ENCODE measurements at places on chromosomes 5 and 9.

DNA sequence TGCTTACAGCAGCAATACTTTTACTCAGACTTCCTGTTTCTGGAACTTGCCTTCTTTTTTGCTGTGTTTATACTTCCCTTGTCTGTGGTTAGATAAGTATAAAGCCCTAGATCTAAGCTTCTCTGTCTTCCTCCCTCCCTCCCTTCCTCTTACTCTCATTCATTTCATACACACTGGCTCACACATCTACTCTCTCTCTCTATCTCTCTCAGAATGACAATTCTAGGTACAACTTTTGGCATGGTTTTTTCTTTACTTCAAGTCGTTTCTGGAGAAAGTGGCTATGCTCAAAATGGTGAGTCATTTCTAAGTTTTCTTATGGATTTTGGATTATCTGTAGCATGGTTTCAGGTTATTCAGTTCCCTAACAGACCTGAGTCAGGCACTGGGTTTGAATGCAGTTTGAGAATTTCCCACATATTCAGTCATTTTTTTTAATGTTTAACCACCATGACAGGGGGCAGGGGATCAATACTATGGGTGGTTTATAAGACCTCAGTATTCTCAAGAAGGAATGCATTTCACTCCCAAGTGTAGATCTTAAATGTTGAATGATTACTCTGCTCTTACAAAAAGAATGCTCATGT is at the start of gene IL7R:
Gene IL7R (plus strand): TSS at position 127 of the 587 bp plus-strand sequence. CDS start 87 bp downstream, at position 214.
- DNase-seq: no peak

DNA sequence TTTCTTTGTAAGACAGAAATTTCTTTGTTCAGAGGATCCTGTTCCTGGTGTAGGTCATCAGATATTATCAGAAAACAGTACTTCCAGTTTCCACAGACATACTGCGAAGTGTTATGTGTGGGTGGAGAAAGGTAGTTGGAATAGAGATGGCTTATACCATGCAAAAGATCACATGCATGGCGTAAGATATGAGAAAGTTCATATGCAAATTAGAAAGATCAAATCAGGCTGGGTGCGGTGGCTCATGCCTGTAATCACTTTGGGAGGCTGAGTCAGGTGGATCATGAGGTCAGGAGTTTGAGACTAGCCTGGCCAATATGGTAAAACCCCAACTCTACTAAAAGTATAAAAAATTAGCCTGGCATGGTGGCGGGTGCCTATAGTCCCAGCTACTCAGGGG is 65.2 kb upstream of the GLIS3 start:
- DNase-seq: no peak

GRCh38 chr5:61279725-61280124 is 52.3 kb upstream of the ZSWIM6 start:
- no peak for DNase-seq

DNA sequence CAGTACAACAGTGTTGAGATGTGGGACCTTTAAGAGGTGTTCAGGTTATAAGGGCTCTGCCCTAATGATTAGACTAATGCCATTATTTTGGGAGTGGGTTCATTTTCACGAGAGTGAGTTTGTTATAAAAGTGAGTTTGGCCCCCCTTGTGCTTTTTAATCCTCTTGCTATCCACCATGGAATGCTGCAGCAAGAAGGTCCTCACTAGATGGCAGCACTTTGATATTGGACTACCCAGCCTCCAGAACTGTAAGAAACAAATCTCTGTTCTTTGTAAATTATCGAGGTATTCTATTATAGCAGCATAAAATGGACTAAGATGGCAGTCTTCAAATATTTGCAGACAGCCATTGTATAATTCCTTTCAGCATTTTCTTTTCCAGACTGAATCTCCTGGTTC is 212.4 kb downstream of the LRRC70 start:
- no peak for DNase-seq

GRCh38 chr9:133276001-133276884 is 1.2 kb upstream of the ABO start:
- DNase-seq: no peak

- DNase-seq: no peak
These were observed 260.7 kb upstream of the KCNN2 start for GRCh38 chr5:114101153-114101552.

DNA sequence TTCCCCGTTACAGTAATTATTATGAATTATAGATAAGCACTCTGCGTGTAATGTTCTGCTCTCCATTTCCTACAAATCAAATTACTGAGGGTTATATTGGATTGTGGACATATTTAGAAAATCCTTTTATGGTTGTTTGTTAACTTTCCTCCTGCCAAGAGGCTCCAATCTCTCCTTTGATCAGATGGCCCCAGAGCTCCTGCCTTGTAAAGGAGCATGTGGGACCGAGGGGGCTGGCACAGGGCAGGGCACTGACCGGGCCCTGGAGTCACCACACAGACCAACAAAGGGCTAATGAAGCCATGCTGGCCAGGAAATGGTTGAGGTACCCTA is 415.9 kb downstream of the EFNA5 start:
- no peak for DNase-seq

- DNase-seq: no peak
These were observed 8.1 kb upstream of the COL5A1 start for GRCh38 chr9:134633362-134634142.

DNA sequence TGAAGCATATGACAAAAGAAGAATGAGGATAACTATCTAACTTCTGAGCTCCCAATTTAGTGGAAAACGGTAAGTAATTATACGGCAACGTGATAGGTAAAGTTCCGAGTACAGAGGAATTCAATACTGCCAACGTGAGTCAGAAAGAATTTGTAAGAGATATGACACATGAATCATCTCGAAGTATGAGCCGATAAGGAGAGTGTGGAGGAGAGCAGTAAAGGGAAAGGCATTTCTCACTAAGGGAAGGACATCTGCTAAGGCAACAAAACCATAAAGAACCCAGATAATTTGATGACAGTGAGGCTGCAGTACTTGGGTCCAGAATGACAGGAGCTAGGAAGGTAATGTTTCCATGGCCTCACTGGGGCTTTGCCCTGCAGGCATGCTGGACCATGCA is 11.0 kb downstream of the MPDZ start:
- no peak for DNase-seq

DNA sequence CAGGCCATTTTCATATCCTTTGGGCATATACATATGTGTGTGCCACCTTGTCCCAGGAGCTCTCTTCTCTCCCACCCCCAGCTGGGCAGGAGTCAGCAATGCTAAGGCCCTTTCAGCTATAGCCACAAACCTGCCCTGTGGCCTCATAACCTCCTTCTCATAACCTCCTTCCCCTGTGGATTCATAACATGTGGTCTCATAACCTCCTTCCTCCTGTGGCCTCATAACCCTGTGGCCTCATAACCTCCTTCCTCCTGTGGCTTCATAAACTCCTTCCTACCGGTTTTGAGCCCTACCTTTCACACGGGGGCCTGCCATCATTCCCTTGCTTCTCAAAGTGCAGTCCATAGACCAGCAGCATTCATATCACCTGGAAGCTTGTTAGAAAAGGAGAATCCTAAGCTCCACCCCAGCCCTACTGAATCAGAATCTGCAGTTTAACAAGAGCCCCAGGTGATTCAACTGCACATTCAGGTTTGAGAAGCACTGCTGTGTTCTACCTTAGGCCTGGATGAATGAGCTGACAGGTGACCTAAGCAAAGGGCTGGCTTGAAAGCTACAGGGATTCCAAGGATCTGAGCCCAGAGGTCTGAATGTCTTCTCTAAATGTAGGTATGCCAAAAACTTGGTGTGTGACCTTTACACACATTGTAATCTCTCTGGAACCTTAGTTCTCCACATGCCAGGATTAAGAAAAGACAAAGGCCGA is 41.9 kb upstream of the PLPP6 start:
- no peak for DNase-seq

DNA sequence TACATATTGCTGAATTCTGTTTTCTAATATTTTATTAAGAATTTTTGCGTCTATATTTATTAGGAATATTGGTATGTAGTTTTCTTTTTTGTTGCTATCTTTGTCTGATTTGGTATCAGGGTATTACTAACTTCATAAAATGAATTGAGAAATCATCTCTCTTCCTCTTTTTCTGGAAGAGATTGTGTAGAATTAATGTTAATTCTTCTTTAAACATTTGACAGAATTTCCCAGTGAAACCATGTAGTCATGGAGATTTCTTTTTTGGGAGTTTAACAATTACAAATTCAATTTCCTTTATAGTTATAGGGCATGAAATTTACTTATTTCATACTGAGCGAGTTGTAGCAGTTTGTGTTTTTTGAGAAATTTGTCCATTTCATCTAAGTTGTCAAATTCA is 3.3 kb upstream of the FAM170A start:
- DNase-seq: no peak

DNA sequence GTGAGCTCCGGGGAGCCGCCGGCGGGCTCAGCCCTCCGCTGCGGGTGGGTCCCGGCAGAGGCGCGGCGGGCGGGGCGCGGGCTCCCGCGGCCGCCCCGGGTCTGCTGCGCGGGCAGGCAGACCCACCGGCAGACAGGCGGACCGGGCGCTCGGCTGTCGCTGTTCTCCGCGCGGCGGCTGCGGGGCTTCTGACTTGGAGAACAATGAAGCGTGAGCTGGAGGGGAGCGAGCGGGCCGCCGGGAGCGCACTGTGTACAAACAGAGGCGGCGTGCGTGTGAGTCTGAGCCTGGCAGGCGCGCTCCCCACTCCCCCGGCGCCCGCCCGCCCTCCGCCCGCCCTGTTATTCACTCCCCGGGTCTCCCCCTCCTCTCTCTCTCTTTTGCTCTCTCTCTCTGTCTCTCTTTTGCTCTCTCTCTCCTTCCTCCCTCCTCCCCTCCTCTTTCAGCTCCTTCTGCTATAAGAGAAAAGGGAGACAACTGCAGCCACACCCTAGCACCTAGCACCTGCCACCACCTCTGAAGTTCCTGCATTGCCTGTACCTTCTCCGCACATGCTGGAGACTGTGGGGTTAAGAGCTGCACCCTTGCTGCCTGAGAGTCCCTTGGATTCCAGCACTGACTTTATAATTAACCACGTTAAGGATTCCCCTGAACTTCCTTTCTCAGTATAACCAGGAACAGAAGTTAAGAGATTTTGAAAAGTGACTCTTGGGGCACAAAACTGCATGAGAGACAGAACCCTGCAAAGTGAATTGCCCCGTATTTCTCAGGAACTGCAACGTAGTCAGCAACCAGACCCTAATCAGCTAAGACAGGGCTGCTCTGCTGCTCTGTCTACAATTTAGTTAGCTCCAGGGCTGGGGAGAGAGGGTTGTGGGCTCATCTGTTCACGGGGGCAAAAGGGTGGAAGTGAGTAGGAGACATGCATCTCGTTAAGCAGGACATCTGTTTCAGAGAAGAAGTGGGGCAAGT is at the start of gene EDIL3:
Gene EDIL3 (minus strand): TSS at position 277 of the 972 bp plus-strand sequence. CDS start 506 bp downstream, outside the sequence.
- no peak for DNase-seq

DNA sequence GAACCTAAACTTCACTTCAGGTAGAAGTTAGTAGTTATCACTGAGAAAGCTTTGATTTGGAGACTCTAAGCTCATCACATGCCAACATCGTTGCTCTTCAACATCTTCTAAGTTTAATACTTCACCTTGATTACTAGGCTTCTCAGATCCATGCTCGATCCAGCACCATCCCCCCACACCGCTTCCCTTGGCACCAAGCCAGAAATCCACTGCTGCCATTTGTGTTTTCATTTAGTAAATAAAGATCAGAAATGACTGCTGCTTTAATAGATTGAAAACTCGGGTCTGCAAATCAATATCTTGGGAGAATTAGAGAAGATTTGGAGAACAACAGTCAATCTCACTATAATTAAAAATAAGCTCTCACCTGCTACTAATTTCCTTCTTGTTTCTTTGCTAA is 214.7 kb upstream of the NR4A3 start:
- no peak for DNase-seq

DNA sequence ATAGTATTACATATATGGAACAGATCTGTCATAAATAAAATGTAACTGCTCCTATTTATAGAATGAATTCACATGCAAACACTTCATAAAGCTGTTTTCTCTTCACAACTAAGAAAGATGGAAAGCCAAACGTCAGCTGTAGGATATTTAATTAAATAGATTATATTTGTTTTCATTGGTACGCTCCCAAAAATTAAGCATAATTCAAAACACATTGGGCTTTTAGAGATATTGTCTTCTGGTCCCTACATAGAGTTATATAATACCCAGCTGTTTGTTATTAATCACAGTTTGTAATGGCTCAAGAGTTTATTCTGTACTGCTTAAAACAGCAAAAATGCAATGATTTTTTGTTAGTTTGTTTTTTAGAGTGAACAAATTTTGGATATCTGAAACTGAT is 61.2 kb downstream of the MRPS30 start:
- DNase-seq: no peak

- no peak for DNase-seq
These were observed 383.8 kb downstream of the NTRK2 start for GRCh38 chr9:85053206-85053786.

DNA sequence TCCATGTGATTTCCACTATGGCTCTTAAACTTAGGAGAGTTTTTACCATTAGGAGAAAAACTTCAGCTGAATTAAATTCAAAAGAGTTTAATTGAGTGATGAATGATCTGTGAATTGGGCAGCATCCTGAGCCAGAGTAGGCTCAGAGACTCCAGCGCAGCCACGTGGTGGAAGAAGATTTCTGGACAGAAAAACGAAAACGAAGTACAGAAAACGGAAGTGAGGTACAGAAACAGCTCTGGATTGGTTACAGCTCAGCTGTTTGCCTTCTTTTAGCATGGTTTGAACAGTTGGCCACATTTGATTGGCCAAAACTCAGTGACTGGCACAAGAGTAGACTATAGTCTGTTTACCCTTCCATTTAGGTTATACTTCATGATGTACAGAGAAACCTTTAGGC is 69.2 kb upstream of the PLPP1 start:
- DNase-seq: no peak

DNA sequence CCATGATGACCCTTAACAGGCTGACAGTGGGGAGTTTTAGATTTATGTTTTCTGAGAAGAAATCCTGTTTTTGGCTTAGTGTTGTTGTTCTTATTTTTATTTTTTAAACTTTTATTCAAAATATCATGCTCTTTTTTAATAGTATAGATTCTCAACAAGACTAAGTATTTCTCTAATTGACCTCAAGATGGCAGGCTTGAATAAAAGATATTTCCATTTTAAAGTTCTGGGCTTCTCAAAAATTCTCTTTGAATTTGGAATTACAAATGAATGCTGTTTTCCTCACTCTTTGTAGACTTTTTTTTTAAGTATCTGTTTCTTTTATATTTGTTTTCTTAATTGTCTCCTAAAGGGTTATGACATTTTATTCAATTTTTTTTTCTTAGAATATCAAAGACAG is 50.0 kb upstream of the SH3GL2 start:
- no peak for DNase-seq

GRCh38 chr9:116300360-116300870 is 146.8 kb downstream of the PAPPA start:
- no peak for DNase-seq

GRCh38 chr5:180704362-180704761 is 35.5 kb downstream of the OR2Y1 start:
- no peak for DNase-seq

GRCh38 chr9:79686381-79687130 is 114.8 kb downstream of the TLE4 start:
- no peak for DNase-seq

- no peak for DNase-seq
These were observed 47.2 kb downstream of the ARHGEF28 start for GRCh38 chr5:73673161-73673591.

DNA sequence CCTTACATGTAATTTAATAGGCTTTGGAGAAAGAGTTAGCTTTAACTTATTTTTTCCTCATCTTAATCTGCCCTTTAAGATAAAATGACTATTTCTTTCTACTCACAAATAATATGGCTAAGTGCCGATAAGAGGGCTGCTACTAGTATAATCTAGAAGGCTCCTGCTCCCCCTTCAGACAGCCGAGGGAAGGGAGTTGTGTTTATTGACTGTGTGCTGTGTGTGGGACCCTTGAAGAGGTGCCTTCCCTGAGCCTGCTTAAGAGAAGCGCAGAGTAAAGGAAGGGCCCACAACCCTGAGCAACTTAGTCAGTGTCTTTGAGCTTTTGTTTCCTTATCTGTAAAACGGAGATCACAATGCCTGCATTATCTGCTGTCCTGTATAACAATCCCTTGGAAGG is 28.1 kb upstream of the CKMT2 start:
- DNase-seq: no peak
